ENCODE measurements at places on chromosomes 2 and 18.
A peak's percentile ranks its signal among the peaks of the same experiment; 100 is the strongest.

GRCh38 chr2:18829251-18829902 is 240.0 kb upstream of the NT5C1B start:
- DNase-seq = peak; percentile 84

- DNase-seq = no peak
Measured at GRCh38 chr18:79943608-79944125, 7.8 kb downstream of the SLC66A2 start.

- no peak for DNase-seq
Measured at GRCh38 chr2:38475567-38475881, 98.5 kb upstream of the ATL2 start.

DNA sequence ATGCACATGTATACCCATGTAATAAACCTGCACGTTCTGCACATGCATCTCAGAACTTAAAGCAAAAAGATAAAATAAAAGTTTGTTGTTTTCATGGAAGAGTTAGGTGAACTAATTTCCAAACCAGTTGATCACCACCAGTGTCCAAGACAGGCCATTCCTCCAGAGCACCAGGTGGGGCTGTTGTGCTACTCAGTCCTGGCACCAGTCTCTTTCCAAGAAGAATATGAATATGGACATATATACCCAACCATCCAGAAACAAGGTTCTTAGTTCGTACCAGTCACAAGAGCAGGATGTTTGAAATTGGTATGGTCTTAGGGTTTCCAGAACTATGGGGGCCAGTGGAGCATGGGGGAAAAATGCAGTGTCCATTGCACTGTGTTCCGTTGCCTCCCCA is 17.2 kb upstream of the TNP1 start:
- DNase-seq = no peak

- DNase-seq = peak; percentile 49
Measured at GRCh38 chr2:24793761-24794435, 673 bp downstream of the CENPO start.

DNA sequence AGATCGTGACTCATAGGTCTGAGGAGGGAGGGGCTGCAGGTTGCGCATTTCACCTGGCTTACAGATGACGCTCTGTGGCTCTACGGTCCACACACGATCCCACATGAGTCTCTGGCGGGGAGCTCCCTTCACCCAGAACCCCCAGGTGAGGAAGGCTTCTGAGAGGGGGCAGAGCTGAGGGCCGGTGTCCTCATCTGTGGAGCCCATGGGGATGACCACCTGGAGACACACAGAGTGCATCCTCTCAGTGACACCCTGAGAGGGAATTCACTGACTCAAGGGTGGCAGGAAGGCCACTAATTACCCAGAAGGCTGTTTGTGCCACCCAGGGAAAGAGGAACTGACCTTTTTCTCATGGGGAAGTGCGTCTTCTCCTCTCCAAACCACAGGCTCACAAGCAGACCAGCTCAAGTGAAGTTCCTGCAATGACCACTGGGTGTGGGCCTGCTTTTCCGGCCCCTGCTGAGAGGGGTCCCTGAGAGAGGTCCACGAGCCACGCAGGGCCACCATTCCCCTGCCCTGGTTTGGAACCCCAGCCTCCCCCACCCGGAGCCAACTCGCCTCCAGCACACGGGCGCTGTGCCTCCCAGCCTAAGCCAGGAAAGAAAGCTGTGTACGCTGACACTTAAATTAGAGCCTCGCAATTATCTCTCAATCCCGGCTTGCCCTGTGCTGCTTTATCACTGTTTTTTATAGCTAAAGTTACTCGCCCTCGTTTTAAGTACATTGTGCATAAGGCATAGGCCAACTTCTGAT is 114.1 kb downstream of the BCL11A start:
- no peak for DNase-seq

DNA sequence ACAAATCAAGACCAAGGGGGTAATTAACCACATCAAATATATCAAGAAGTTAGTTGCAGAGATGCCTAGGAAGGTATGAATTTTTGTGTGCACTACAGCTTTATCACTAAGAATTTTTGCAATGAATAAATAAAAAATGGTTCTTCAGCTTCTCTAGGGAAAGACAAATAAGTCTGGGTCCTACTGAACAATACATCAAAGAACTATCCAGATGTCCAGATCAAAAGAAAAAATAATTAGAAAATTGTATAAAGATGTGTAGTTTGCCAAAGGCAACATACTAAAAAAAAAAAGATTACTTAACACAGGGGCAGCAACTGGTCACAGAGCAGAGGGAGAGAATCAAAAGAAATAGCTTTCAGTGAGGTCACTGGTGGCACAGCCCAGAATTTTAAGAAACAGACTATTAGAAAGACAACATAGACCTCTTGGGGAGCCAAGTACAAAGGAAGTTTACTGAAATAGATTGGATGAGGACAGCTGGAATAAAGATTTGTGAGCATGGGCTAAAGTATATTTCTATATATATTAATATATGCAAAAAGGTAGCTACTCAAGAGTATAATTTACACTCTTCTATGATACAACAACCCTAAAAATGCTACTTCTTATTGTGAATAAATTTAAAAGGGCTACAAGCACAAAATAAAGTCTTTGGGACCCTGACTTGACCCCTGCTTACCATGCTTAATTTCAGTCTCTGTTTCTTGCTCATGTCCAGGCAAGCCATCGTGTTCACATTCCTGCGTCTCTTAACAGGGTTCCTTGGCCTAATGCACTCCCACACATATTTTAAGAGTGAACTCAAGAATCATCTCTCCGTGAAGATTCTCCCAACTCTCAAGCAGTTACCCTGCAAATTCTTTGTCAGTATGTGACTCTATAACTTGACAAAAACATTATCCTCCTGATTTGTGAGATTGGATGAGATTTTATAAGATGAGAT is 99.0 kb upstream of the GRB14 start:
- peak; percentile 46 for DNase-seq

GRCh38 chr18:44450226-44450625 is 230.5 kb upstream of the SETBP1 start:
- no peak for DNase-seq

DNA sequence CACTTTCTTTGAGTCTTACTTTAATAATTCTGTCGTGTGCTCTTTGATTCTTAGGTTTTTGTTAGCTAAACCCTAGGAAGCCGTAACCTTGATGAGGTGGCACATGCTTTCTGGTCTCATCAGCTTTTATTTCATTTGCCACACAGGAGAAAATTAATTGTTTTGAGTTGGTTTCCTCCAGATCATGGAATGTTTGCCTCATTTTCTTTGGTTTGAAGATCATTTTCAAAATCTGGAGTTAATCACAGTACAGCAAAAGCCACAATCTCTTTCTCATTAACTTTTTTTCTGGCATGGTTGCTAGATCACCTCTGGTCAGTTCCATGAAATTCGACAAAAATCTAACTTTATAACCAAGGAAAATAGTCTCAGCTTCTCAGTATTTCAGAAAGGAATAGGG is 182.9 kb downstream of the MYO1B start:
- no peak for DNase-seq

DNA sequence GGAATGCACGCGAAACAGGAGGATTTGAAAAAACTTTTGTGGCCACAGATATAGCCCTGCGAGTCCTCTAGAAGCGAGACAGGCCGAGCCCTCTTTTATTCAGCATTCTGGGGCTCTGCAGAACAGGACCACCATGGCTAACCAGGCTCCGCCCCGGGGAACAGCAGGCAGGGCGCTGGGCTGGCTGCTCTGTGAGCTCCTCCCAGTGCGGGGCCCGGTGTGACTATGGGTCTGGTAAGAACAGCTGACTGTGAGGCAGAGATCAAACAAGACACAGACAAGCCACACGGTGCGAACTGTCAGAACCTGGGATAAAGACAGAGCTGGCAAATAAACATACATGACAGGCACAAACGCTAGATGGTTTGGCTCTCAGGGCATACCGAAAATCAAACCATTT is 15.5 kb downstream of the PXDN start:
- DNase-seq = no peak

DNA sequence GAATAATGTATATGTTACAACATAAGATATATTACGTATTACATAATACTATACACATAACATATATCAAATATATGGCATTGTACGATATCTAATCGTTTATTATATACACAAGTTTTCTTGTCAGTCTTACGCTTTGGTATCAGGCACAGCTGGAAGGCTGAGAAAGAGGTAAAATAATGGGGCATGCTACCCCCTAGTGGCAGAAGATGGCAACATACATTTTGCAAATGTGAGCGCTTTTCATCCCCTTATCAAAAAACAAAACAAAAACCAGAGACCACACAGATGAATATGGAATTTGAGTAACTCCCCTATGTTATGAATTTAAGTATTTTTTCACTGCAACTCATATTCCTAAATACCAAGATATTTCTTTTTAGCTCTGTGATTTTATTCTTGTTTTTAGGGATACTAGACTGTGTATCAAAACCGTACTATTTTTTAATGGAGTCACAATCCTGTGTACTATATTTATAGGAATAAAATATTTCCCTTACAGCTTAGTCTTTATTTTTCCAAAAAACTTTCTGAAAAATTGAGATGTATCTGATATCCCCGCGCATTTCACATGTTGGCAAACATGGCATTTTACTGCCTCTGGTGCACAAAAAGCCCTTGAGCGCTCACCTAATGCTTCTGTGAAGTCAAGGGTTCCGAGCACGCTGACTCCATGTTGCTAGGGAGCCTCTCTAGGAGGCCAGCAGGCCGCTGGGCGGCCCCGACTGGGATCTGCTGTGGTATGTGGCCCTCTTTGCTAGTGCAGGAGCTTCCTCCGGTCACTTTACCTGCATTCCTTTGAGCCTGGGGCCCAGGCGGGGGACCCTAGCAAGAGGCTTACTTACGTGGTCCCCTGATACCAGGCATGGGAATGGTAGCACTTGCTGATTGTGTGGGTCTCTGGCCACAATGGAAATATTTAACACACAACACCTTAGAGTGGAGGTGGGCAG is 62.5 kb downstream of the SLC4A3 start:
- DNase-seq = peak; percentile 70

- no peak for DNase-seq
Measured at GRCh38 chr18:76263046-76264005, 231.7 kb downstream of the ZNF516 start.

DNA sequence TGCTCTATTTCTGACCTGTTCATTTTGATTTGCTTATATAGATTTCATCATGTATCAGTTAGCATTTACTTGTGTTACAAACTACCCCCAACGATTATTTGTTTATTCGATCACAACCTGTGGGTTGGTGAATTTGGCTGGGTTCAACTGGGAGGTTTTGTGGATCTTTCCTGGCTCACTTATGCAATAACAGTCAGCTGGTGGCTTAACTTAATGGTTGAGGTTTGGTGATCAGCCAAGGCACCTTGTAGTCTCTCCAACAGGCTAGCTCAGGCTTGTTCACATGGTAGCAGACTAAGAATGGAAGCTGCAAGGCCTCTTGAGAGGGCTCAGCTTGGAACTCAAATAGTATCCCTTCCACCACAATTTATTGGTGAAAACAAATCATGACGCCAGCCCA is 5.4 kb upstream of the PUM2 start:
- peak; percentile 72 for DNase-seq

- no peak for DNase-seq
Measured at GRCh38 chr18:74595431-74595830, 2.2 kb upstream of the ZNF407 start.

- DNase-seq = peak; percentile 90
Measured at GRCh38 chr2:189254268-189254883, 74.8 kb upstream of the COL5A2 start.

Data from EL (cell line).